GM12892 (cell line): ENCODE measurements at places on chromosomes 3 and 15.

GRCh38 chr3:153429821-153430220 is 267.8 kb downstream of the RAP2B start:
- DNase-seq, result no peak

GRCh38 chr15:46523701-46524100 is 888.9 kb downstream of the SQOR start:
- no peak for DNase-seq

DNA sequence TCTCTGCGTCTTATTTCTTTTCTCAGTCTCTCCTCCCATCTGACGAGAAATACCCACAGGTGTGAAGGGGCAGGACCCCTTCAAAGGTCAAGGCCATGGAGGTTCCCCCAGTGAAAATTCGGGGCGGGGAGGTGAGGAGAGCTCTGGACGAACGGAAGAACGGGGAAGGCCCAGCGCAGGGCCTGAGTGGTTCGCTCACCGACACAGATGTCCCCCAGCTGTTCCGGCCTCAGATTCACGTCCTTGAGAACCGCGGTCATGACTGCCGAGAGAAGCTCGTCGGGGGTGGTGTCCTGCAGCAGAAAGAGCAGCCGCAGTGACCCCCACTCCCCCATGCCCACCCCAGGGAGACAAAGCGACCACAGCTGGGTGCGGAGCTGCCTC is 542 bp downstream of the ACAA1 start:
- DNase-seq, result no peak

DNA sequence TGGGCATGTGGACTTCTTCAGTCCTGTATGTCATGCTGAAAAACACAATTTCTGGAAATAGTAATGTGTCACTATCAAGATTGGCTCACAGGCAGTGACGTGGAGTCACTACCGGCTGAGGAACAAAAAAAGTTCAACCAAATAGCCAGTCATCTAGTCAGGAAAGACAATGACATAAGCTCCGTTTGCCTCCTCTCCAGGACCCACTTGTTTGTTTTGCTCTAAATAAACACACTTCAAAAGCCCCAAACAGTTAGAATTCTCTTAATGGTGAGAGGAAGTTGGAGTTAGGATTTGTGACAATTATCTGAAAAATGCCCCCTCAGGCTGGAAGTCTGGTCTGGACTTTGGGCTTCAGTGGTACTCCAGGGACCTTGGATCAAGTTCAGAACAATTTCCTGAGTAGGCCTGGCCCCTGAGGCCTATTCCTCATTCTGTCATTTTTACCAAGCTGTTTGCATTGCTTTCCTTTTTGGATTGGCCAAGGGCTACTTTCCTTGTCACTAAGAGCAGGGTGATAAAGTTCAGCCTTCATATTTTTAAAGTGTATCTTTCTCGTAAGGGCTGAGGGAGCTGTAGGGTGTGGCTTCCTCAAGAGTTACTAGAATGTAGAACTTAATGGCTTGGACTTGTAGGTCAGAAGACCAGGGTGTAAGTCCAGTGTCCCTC is 98.9 kb downstream of the EOMES start:
- no peak for DNase-seq

DNA sequence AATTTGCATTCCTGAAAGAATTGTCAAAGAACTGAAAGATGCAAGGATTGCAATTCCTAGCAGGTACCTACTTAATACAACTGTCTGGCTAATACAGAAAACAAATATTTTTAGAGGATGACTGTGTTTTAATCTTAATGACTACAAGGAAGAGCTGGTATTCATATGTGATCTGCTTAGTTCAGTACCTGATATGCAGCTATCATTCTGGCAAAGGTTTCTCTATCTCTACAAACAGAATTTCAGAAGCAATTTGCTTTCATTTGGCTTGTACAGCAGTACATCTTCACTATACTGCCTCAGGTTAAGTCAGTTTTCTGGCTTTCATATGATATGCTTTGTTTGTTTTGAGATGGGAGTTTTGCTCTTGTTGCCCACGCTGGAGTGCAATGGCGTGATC is 51.3 kb downstream of the TBL1XR1 start:
- DNase-seq, result no peak
